Coronary artery (tissue), 2 donors: ENCODE measurements at places on chromosomes 4 and X.

GRCh38 chrX:37504991-37505390 lies 66.5 kb upstream of the LANCL3 start:
- no peak for DNase-seq

DNA sequence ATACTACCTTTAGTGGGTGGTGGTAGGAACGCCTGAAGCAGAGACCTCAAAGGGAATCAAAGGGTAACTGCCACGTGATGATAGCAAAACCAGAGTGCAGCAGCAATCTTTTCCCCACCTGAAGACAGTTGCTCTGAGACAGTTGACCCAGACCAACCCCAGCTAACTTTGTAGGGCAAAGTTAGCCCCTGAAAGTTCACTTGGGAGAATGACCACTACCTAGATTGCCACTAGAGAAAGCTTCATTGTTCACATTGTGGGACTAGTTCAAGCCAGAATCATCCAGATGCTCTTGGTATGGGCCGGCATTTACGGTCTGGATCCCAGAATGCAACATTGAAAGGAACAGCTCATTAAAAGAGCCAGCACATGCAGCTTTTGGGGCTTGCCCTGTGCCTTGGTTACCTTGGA lies 4.1 kb downstream of the SEPTIN6 start:
- no peak for DNase-seq

GRCh38 chr4:91963486-91963885 lies 340.3 kb upstream of the GRID2 start:
- no peak for DNase-seq

GRCh38 chr4:8641931-8642650 lies 49.5 kb downstream of the CPZ start:
- no peak for DNase-seq

GRCh38 chr4:120304801-120305200 lies 238.2 kb upstream of the MAD2L1 start:
- DNase-seq, result no peak

DNA sequence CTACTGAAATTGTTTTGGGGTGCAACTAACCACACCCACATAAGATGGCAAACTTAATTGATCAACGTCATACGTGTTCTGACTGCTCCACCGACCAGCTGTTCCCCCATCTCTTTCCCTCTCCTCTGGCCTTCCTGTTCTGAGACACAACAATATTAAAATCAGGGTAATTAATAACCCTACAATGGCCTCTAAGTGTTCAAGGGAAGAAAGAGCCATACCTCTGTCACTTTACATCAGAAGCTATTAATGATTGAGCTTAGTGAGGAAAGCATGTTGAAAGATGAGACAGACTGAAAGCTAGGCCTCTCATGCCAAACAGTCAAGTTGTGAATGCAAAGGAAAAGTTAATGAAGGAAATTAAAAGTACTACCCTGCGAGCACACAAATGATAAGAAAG lies 173.9 kb upstream of the FTHL17 start:
- no peak for DNase-seq
